ENCODE measurements at places on chromosomes 12 and 14.

GRCh38 chr12:89651192-89651591, 57.4 kb downstream of the ATP2B1 start:
- no peak overlapping the region for H3K27ac ChIP-seq
- DNase-seq = no peak

DNA sequence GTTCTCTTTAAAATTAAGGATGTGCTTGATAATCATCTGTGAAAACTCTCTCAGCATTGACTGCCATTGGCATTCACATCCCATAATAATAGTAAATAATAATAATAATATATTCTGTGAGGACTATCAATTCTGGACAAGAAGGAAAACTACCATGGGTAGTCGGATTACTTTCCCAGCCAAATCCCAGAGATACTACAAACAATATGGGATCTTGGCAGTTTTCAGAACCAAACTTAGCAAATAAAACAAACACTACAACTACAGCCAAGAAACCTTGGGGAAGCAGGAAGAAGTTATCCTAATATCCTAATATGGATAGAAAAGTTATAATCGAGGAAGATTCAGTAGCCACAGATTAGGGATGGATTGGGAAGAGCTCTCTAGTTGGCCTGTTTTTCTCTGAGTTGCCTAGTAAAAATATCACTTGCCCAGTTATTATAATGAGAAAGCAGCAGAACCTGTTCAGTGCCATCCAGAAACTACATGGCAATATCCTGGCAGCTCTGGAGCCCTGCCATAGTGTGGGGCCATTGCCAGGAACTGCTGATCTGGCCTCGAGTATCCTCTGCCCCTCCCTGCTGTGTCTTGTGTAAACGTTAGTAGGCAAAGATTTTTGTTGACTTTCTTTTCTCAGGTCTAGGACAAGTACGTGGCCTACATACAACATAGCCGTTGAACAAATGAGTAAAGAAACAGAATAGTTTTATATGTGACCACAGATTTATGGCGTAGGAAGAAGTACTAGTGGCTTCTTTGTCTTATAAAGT, 193.5 kb downstream of the SLC2A13 start:
- H3K36me3 ChIP-seq = no peaks in the 10 kb centered on the region
- H3K4me3 ChIP-seq = no peak overlapping the region
- no peaks in the 10 kb centered on the region for H3K27me3 ChIP-seq
- no peak for DNase-seq

DNA sequence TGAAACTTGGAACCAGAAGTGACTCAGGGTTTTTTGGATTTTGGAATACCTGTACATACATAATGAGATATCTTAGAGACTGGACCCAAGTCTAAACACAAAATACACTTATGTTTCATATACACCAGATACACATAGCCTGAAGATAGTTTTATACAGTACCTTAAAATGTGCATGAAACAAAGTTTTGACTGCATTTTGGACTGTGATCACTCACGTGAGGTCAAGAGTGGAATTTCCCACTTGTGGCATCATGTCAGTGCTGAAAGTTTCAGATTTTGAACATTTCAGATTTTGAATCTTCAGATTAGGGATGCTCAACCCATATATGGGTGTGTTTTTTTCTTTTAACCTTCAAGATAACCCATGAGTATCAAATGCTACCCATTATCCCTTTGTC, 6.6 kb downstream of the SBNO1 start:
- peaks cover 7% of the 10 kb centered on the region for H3K36me3 ChIP-seq
- no peak for DNase-seq
- no peak overlapping the region for H3K4me3 ChIP-seq
- no peak overlapping the region for H3K27ac ChIP-seq

DNA sequence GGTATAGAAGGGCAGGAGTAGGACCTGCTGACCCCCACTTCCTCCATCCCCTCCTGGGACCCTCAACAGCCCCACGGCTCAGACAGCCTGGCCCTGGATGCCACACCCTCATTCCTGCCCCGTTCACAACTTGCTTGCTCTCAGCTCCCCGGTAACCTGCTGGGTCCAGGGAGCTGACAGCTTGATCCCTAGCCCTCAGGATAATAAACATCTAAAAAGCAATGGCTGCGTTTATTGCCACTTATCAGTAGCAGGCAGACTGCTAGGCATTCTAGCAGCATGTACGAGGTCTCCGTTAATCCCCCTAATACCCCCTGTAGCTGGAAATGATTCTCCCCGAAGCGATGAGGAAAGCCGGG, 24.3 kb upstream of the RPLP0 start:
- peak overlapping the region; percentile 32 for H3K27ac ChIP-seq
- no peak overlapping the region for H3K4me3 ChIP-seq
- peaks cover 35% of the 10 kb centered on the region for H3K4me1 ChIP-seq
- peaks cover 53% of the 10 kb centered on the region for H3K36me3 ChIP-seq

GRCh38 chr14:95055318-95055717, 102.0 kb downstream of the DICER1 start:
- no peak overlapping the region for H3K4me3 ChIP-seq
- no peaks in the 10 kb centered on the region for H3K36me3 ChIP-seq
- no peak for DNase-seq
- H3K4me1 ChIP-seq = no peaks in the 10 kb centered on the region

DNA sequence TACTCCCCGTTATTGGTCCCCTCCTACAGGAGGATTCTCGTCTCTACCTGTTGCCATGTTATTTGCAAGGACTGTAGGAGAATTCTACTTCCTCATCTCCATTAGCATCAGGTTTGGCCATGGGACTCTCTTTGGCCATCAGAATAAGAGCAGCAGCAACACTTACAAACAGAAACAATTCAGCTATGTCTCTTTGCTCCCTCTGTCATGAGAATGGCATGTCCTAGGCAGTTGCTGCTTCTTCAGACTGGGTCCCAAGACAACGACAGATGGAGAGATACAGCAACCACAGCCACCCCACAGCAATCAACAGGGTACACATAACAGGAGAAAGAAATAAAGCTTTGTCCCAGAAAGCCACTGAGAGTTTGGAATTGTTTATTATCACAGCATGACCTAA, 19.7 kb downstream of the SLC41A2 start:
- no peak overlapping the region for H3K4me3 ChIP-seq
- no peak for DNase-seq
- no peaks in the 10 kb centered on the region for H3K27me3 ChIP-seq
- H3K4me1 ChIP-seq = no peaks in the 10 kb centered on the region
- no peaks in the 10 kb centered on the region for H3K36me3 ChIP-seq

Data from effector memory CD4-positive, alpha-beta T cell (primary cell).